ENCODE measurements at places on chromosomes 1 and 21.

DNA sequence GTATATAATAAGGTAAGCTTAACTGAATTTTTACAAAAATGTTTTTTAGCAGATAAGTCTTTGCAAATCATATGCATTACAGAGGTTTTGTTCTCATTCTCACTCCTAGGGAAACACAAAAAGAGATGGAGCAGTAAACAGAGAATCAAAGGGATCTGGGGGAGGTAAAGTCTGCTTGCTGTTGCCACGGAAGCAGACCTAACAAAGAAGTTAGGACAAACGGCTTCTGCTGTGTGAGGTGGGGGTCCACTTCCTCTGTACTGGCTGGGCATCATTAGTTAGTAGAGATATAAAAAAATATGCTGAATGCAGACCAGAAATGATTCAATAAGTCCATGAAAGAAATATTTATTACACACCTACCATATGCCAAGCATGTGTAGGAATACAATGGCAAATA, 34.2 kb downstream of the GJA5 start:
- DNase-seq, result no peak

GRCh38 chr1:154423304-154423987, 18.3 kb downstream of the IL6R start:
- DNase-seq, result no peak

DNA sequence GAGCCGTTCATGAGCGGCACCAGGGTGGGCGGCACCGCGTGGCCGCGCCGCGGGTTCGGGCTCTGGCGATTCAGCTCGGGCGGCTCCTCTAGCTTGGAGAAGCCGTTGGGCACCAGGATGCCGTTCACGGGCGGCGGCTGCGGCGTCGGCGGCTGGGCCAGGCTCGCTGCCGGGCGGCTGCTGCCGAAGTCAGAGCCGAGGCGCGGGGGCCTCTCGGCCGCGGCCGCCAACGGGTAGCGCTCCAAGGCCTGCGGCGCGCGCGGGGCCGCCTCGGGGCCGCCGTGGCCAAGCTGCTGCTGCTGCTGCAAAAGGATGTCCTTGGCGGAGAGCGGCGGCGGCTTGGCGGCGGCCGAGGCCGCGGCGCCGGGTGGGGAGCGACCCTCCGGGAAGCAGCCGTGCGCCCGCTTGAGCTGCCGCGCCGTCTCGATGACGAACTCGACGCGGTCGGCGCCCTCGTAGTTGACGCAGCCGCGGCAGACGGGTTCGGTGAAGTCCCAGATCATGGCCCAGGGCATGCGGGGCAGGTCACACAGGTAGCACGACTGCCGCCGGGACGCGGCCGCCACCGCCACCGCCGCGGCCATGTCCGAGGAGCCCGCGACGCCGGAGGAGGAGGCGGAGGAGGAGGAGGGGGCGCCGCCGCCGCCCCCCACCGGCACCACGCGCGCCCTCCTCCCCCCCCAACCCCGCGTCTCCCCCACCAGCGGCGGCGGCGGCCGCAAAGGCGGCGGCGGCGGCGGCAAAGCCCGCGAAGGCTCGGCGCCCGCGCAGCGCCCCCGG, 877 bp downstream of the IRF2BP2 start:
- peak; percentile 74 for DNase-seq

- no peak for DNase-seq
These were observed 62.0 kb upstream of the MACF1 start for GRCh38 chr1:39142401-39143060.

GRCh38 chr1:184156521-184157393, 105.2 kb downstream of the TSEN15 start:
- DNase-seq, result no peak

GRCh38 chr1:31677949-31678348, 25.9 kb downstream of the COL16A1 start:
- no peak for DNase-seq

GRCh38 chr1:81672766-81673165, 128.0 kb upstream of the ADGRL2 start:
- DNase-seq, result no peak

DNA sequence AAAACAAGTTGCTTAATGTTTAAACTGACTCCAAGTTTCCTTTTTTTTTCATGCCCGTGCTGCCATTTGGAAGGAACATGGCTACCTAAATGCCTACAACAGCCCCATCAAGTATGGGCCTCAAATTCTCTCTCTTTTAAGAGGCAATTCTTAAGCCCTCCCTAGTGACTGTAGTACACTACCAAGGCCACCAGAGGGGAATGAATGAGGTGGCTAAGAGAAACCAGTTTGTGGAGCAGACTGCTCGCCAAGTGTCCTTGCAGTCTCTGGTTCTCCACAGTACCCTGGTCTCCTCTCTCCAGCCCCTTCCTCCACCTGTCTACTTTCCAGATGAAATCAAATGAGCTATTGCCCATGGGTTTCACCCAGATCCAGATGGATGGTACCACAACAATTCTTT, 1809.6 kb downstream of the BRINP3 start:
- DNase-seq, result no peak

- no peak for DNase-seq
These were observed 27.2 kb upstream of the TRIM67 start for GRCh38 chr1:231134624-231135023.

DNA sequence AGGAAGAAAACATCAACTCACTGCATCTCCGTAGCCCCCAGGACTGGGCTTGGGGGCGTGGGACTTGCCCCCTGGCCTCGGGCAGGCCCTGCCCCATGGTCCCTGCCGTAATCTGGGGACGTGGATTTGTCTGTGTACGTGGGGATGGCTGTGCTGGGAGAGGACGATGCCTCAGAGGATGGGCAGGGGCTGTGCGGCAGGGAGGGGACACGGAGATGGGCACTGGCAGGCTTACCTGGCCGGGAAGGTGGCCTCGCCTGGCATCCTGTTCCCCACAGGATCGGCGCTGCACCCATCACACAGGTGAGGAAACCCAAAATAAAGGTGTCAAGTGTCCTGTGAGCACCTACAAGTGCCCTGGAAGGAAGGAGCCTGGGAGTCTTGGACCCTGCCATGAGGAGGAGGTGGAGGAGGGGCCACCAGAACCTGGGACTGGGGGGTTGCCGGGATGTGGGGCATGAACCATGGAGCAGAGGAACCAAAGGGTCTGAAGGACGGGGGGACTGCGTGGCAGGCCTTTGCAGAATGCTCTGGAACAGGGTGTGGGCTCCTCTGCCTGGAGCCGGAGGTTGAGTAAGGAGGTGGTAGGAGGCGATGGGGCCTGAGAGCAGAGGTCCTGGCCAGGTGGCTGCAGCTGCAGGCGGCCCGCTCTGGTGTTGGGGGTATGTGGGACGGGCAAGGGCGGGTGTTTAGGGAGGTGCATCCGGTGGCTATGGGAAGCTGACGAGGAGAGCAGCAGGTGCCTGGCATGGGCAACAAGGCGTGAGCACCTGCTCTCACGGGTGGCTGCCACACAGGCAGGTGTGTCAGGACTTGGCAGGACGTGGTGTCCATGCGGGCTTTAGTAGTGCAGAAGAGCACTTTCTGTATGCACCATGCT, 27.8 kb upstream of the LRRC3 start:
- DNase-seq, result no peak

GRCh38 chr1:112743174-112744008, 28.3 kb upstream of the PPM1J start:
- no peak for DNase-seq

- DNase-seq, result no peak
These were observed 122.1 kb downstream of the UCK2 start for GRCh38 chr1:165949335-165950130.

Measured in CD4-positive, alpha-beta T cell treated with Interleukin-12 subunit alpha and Interleukin-12 subunit beta, for 1 hour (primary cell).